Effector memory CD8-positive, alpha-beta T cell (primary cell): ENCODE measurements at places on chromosomes 13 and 19.

DNA sequence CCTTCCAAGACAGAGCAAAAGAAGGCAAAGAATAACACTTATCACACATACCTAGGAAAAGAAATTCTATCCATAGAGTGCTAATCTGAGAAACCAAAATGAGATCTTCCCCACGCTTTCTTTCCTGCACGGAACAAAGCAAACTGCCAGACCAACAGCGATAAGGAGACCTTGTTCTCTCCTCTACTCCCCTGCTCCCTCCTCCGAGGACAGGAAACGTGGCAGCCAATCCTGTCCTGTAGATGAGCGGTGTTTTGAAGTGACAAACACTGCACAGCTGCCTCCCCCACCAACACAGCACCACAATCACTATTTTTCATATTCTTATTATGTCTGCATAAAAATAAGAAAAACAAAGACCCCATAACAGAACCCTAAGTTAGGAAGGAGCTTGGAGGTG lies 113.9 kb upstream of the IRS2 start:
- no peak overlapping the region for H3K27ac ChIP-seq
- peaks cover 10% of the 10 kb centered on the region for H3K27me3 ChIP-seq
- H3K4me3 ChIP-seq, result no peak overlapping the region
- no peaks in the 10 kb centered on the region for H3K36me3 ChIP-seq
- H3K4me1 ChIP-seq, result no peaks in the 10 kb centered on the region

DNA sequence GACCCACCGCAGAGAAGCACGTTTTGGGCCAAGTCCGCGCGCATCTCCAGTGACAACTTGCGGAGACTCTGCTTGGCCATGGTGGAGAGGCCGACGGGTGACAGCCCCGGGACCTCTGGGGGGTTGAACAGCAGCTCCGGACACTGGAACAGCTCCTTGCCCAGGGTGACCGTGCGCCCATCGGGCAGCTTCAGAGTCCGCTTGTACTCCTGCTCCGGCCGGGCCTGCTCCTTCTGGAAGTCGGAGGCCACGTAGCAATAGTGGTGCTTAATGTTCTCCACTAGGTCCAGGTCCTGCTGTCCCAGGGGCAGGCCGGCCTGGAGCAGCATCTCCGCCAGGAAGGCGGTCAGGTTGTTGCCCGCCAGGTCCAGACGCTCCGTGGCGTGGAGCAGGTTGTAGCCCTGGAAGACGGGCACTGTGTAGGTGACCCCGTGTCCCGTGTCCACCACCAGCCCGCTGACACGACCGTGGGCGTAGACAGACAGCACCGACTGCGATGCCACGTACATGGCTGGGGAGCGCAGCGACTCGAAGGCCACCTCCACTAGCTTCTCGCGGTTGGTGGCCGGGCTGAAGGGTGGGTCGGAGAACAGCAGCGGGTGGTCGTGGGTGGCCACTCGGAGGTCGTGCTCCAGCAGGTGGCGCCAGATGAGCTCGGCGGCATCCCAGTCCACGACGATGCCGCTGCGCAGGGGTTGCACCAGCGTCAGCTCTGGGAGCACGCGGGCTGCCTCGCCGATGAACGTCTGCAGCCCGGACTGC lies 743 bp downstream of the ACTL9 start:
- H3K27ac ChIP-seq, result no peak overlapping the region
- no peaks in the 10 kb centered on the region for H3K36me3 ChIP-seq
- H3K4me1 ChIP-seq, result peaks cover 23% of the 10 kb centered on the region
- peaks cover 19% of the 10 kb centered on the region for H3K27me3 ChIP-seq

DNA sequence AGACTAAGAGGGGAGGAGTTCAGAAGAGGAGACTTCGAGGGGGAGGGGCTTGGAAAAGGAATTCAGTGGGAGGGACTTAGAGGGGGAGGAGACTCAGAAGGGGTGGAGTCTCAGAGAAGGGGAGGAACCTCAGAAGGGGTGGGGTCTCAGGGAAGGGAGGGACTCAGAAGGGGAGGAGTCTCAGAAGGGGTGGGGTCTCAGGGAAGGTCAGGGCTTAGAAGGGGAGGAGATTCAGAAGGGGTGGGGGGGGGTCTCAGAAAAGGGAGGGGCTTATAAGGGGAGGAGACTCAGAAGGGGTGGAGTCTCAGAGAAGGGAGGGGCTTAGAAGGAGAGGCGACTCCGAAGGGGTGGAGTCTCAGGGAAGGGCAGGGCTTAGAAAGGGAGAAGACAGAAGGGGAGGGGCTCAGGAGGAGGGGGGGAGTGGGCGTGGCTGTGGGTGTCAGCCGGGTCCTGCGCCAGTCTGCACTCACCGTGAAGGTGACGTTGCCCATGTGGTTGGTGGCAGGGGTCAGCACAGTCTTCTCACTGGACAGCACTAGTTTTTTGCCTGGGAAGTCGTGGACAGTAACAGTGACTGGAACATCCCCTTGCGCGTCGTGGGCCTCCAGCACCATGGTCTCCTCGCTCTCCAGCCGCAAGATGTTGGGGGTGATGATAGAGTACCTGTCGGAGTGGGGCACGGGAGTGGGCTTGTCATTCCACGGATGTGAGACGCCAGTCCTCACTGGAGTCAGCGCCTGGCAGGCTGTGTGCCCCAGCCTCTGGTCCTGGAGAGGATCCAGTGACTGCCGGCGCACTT lies 1.5 kb downstream of the C3 start:
- H3K27ac ChIP-seq, result peak overlapping the region; percentile 0
- H3K4me3 ChIP-seq, result no peak overlapping the region
- peaks cover 6% of the 10 kb centered on the region for H3K36me3 ChIP-seq
- H3K27me3 ChIP-seq, result peaks cover 5% of the 10 kb centered on the region

DNA sequence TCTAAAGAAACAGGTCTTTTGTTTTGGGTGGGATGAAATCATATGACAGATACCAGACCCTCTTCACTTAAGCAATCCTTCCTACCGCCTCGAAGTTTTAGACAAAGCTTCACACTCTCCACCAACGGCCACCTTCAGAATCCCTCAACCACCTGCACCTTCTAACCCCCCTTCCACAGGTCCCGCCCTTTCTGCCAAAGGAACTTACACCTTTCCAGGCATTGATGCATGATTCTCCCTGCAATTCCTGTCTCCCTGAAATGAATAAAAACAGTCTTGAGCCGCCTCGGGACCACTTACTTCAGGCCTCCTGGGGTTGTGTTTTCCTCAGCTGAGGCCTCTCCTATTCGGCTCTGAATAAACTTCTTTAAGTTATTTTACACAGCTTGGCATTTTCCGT lies 859 bp downstream of the ZNF433 start:
- H3K4me1 ChIP-seq, result no peaks in the 10 kb centered on the region
- peaks cover 9% of the 10 kb centered on the region for H3K36me3 ChIP-seq
- H3K27me3 ChIP-seq, result peaks cover 8% of the 10 kb centered on the region

DNA sequence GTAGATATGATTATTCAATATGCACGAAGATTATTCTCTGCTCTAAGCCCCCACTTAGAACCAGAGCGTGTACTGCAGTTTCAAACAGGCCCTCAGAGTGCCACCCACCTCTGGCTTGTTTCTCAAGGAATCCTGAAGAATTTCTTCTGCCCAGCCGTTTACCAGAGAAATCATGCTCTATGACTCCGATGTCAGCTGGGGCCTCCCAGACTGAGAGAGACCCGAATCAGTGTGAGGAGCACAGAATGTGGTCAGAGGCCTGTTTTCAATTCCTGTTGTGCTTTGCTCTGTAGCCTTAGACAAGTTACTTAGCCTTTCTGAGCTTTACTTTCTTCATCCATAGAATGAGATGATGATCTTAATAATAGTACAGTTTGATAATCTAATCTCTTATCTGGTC lies 5.5 kb downstream of the PNMA8C start:
- no peak overlapping the region for H3K4me3 ChIP-seq
- H3K36me3 ChIP-seq, result peaks cover 6% of the 10 kb centered on the region
- peaks cover 54% of the 10 kb centered on the region for H3K27me3 ChIP-seq

DNA sequence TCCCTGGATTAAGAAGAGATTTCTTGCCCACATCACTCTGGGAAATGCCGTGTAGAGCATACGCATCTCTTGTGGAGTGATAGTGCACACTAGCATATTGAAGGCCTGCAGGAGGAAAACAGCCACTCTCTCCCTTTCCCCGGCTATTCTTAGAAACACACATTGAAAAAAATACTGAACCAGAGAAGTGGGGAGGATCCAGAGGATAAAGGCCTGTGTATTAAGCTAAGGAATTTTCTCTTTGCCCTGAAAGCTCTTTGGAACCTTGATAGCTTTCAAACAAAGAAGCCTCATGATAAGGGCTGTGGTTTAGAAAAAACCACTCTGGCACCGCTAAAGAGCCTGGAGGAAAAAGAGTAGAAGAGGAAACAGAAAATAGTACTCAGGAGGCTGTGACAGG lies 386.1 kb upstream of the NBEA start:
- no peaks in the 10 kb centered on the region for H3K27me3 ChIP-seq
- H3K4me1 ChIP-seq, result no peaks in the 10 kb centered on the region
- no peak overlapping the region for H3K4me3 ChIP-seq
- peaks cover 3% of the 10 kb centered on the region for H3K36me3 ChIP-seq
- no peak for DNase-seq
- no peak overlapping the region for H3K27ac ChIP-seq

DNA sequence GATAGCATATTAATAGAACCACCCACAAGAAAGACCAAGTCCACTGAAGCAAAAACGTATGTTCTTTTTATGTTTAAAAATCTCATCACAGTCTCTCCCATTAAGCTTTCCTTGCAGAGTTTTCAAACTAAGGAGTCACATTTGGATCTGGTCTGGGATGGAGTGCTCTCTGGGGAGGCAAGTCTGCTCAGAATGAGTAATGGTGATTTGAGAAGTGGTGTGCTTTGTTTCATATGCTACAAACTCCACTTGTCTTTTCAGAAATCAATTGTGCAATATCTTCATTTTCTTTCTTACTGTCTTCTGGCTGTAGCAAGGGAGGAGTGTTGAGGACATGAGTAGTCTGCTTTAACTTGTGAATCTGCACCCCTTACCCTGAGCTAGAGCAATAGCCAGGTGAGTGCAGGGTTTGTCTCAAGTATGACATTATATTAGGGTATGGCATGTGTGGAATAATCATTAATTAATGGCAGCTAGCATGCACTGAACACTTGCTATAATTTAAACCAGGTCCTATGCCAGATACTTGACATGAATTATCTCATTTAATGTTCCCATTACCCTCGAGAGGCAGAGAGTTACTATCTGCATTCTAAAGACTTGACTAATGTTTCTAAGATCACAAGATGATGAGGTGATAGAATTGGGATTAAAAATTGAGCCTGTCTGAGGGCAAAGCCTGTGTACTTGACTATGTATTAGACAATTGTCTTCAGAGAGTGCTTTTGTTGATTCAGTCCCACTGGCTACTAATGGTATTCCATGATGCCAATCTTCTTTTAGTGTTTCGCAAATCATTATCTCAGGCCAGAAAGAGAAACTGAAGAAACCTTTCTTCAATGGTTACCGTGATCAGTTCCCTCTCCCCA lies 171.8 kb downstream of the GPC6 start:
- no peak overlapping the region for H3K4me3 ChIP-seq
- H3K36me3 ChIP-seq, result no peaks in the 10 kb centered on the region

GRCh38 chr19:14402332-14403144 lies 16.6 kb downstream of the DDX39A start:
- H3K36me3 ChIP-seq, result peaks cover 100% of the 10 kb centered on the region
- peak; percentile 19 for DNase-seq
- peak overlapping the region; percentile 15 for H3K4me3 ChIP-seq
- H3K4me1 ChIP-seq, result peaks cover 6% of the 10 kb centered on the region
